RCC 7860 (cell line): ENCODE measurements at places on chromosomes 1 and 21.

DNA sequence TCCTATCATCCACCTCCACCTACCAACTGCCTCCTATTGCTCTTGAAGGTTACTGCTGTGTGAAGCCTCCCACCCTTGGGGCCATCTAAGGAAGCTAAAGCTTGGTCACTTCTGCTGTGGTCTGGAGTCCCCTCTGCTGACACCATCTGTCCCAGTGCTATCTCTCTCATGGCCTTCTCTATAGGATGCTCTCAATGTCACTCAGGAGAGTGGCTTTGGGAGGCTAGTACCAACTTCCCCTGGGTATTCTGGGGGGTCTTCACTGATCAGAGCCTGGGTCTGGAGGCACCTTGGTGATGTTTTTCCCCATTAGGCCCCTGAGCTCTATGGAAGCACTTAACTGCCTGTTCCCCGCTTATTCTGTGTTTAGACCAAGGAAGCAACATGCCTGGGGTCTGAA is 12.3 kb upstream of the NCF2 start:
- DNase-seq = no peak

DNA sequence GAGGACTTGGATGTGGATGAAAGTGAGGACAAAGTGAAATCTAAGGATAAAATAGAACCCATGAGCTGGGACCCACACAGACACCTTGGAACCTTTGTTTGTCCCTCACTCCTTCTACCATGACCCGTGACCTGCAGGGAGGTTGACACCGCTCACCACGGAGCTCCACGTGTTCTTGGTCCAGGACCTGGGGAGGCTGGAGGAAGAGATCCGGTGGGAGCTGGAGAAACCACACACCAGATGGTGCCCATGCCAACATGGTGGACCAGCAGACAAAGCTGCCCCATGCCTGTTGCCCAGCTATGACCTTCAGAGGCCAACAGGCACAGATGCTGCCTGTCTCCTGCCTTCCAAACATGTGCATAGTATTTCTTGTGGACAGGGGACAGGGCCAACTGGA is 721.9 kb downstream of the PTPRU start:
- DNase-seq = no peak

- DNase-seq = no peak
Observed at GRCh38 chr1:160460683-160461287, 60.4 kb downstream of the VANGL2 start.

GRCh38 chr1:100441651-100442050 is 89.3 kb downstream of the CDC14A start:
- no peak for DNase-seq

GRCh38 chr1:101520302-101520701 is 283.5 kb downstream of the S1PR1 start:
- DNase-seq = peak; percentile 22

DNA sequence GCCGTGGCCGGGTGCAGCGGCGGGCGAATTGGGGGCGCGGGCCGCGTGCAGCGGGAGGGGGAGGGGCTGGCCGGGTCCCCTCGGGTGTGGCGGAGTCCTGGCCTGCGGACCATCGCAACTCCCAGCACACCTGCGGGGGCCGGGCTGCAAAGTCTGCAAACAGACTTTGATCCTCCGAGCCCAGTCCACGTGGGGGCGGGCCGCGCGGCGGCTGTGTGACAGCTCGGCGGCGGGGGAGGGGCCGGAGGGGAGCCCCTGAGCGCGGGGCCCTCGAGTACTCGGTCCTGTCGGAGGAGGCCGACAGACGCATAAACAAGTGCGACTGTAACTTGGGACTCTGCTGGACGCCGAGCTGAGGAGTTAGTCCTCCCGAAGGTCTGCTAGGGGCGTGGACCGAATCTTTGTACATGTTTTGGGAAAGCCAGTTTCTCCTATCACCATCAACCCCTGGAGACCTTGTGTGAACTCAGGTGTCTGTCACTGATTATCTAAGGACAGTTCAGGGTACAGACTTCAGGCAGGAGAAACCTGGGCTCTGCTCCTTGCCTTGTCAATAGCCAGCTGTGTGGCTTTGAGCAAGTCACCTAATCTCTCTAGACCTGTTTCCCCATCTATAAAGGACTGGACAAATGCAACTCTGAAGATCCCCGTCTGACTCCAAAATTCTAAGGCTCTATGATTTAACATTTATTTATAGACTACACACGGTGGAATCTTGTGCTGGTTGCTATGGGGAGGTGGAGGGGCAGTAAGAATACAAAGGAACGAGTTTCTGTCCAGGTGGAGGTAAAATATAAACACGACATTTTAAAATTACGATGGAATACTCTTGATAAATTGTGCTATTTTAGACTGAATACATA is 710 bp upstream of the SLC30A1 start:
- DNase-seq = no peak

DNA sequence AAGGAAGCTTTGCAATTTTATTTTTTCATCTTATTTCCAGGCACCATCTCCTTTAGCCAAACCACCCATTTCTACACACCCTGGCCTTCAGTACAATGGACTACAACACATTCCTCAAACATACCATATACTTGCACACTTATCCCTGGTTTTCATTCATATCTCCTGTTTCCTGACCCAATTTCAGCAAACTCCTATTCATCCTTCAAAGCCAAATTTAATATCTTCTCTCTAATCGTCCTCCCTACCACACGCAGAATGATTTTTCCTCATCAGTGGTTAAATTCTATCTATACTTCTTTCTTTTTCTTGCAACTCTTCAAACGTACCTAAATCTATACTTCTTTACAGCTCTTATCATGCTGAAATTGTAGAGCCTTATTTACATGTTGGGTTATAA is 2.9 kb downstream of the DENND2C start:
- no peak for DNase-seq

- no peak for DNase-seq
Observed at GRCh38 chr1:63135174-63135512, 187.2 kb upstream of the FOXD3 start.

DNA sequence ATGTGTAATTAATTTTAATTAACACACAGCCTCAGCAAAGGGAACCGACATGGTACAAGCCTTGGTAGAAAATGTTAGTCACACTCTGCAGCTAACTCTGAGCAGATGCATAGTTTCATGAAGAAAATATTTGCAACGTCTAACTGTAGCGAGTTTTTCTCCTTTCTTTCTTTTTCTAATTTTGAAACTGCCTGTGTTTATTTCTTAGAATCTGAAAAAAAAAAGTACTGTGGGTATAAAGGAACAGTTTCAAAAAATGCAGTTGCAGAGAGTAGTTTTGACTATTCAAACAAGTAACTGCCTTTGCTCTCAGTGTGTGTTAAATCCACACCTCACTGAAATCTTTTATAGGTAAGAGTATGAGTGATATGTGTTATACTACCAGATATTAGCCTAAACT is 149.9 kb upstream of the C1orf105 start:
- DNase-seq = no peak

GRCh38 chr1:154405747-154406571 is 816 bp downstream of the IL6R start:
- DNase-seq = peak; percentile 73

DNA sequence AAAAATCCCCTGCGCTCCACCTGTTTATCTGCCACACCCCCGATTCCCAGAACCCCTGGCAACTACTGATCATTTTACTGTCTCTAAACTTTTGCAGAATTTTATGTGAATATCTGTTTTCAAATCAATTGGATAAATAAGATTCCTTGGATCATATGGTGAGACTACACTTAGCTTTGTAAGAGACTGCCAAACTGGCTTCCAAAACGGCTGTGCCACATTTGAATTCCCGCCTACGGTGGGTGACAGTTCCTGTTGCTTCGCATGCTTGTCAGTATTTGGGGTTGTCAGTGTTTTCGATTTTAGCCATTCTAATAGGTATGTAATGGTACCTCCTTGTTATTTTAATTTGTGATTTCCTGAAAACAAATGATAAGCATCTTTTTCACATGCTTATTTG is 22.7 kb upstream of the FMN2 start:
- DNase-seq = no peak

- DNase-seq = no peak
Observed at GRCh38 chr1:56194701-56195300, 384.6 kb downstream of the PLPP3 start.

DNA sequence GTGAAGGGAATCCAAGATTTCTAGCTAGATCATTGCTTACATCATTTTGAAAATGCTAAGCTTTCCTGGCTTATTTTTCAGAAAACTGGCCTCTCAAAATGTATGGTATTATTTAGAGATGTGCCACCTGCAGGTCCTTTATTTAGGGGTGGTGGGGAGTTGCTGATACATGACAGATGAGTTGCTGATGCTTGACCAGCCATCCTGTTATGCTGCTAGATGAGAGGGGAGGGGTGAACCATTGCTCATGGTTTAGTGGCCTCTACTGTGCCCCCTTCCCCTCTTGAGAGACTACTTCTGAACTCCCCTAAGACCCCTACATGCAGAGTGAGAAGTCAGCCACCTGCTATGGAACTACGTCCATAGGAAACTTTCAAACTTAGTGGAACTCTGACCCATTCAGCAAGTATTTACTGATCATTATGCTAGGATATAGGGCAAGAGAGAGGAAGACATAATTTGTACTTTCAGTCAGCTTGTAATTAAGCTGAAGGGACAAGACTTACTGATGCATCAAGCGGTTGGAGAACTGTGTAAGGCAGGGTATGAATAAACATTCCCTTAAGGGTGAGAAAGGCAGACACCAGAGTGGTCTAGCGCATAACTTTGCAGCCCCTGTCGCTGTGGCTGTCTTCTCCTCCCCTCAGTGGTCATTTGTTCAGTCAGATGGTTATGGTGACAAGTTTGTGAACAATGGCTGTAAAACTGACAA is 34.6 kb downstream of the SLAMF6 start:
- DNase-seq = no peak

DNA sequence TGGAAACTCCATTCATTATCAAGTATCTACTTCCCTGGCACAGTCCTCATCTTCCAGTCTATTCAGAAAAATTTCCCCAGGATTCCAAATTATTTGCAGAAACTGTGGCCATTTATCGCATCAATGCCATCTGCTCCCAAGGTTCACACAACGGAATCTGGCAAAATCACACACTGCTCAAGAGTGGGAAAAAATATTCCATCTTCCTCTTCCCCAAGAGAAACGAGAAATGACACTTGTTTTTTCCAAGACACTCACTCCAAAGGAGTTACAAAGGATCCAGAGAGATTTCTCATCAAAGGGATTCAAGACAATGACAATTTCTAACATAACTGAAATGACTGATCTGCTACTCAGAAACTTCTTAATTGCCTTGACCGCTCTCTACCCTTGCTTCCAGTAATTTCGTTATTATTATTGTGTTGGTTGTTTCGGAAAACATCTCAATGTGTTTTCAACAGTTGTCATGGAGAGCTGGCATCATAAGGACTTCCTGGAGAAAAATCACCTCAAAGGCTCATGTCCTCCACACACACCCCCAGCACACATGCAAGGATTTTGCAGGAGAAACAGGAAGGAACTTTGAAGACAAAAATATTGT is 128.0 kb downstream of the PSMG1 start:
- no peak for DNase-seq

DNA sequence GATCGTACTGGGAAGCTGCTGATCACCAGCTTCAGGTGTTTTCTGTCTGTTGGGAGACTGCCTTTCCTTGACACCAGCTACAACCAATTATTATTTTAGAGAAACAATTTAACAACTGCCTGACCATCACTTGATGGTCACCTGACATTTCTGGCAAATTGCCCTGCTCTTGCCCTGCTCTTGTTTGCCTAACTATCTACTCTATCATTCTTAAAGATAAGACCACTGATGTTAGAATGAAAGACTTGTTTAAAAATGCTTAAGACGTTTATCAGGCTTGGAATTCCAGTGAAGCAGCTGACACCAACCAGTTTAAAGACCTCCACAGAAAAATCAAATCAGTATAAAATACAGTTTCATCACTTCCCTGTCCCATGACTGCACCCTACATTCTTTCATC is 423.3 kb upstream of the CAMK1G start:
- no peak for DNase-seq

DNA sequence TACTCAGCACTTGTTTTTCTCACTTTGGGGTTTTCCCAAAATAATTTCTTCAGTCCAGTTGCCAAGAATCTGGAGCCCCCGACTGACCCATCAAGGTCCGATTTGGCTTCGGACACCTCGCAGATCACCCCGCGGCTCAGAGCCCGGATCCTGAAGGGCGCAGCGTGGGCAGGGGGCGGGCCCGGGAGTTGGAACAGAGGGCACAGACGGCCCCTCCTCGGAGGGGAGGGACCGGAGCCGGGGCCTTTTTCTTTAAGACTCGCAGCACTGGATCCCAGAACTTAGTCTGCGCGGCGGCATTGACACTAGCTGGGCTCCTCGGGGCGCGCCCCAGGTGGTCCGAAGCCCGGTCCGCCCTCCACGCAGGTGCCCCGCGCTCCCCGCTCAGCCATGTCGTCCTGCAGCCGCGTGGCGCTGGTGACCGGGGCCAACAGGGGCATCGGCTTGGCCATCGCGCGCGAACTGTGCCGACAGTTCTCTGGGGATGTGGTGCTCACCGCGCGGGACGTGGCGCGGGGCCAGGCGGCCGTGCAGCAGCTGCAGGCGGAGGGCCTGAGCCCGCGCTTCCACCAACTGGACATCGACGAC is at the start of gene CBR3:
CBR3 (plus strand) TSS at position 277 of the 588 bp plus-strand sequence; CDS start at position 391, 114 bp downstream.
- DNase-seq = peak; percentile 9

DNA sequence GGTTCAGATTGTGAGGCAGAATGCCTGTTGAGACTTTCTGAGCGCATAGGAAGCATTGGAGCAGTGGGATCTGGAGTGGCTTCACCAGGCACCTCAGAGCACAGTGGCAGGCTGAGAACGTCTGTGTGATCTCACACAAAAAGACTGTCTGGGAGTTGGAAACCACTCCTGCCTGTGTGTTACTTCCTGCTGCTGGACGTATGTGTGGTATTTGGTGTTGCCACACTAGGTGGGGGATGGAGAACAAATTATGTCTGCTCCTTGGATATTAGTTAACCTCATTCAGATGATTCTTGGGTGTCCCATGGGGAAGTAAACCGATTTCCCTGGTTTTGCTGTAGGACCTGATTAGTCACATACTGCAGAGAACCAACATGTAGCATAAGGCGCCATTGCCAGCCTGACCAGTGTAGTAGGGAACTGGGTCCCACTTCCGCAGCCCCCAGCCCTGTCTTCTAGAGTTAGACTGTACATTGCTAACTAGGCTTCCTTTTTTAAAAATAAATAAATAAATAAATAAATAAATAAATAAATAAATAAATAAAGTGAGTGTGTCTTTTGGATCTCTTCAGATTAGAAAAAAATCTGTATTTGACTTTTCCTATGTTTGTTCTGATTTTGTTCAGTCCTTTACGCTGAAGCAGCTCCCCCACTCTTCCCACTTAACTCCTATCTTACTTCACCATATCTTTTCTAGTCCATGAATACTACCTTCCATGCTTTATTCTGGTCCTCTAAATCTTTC is 26.9 kb downstream of the UCK2 start:
- DNase-seq = peak; percentile 95
